CD8-positive, alpha-beta memory T cell (primary cell): ENCODE measurements at places on chromosomes 1 and 21.

GRCh38 chr21:43734928-43735229, 15.9 kb downstream of the PDXK start:
- DNase-seq, result no peak

GRCh38 chr21:14241297-14241696, 25.3 kb downstream of the RBM11 start:
- no peak for DNase-seq

DNA sequence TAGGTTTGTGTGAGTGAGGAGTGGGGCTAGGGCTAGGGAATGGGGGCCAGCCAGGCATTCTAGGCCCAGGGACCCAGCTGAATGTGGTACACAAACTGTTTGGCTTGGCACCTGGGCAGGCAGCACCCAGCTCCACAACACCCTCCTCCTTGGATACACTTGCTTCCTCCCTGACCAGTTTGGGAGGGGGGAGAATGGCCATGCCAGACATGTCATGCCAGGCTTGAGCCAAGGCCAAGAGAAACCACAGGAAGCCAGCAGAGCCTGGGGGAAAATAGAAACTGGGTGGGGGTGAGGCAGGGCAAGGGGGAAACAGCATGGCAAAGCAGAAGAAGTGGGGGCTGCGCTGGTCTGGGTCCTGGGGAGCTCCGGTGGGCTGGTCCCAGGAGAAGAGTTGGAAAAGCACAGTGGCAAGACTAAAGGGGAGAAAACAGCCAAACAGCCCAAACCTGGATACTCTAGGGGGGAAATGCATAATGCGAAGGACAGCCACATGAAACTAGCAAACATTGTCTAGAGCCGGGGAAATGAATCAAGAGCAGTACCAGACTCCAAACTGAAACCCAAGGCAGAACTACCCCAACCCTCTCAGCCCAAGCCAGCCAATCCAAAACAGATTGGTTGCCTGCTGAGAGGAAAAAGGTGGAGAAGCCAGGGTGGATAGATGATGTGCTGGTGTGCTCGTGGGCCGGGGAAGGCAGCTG, 47.9 kb downstream of the LGR6 start:
- DNase-seq, result no peak

DNA sequence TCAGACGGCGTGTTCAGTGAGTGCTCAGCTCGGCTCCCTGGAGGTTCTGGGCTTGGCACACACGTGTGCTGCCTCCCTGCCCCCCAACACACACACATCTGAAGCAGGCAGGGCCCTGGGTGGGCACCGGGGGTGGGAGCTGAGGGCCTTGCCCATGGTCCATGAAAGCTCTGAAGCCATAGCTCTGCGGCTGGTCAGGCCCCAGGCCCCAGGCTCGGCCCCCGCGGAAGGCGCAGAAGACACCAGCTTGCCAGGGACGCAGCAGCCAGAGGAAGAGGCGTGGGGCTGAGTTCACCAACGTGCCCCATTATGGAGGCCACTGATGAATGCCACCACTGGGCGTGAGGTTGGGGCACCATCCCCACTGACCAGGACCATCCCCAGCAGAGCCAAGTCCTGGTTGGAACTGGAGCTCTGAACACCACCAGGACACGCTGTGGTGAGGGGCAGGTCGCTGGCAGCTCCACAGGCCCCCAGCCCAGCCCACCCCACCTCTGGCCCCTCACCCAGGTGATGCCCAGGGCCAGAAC, 4.2 kb downstream of the AURKAIP1 start:
- no peak for DNase-seq

GRCh38 chr21:39022863-39023693, 160.2 kb downstream of the PSMG1 start:
- DNase-seq, result no peak

GRCh38 chr1:223843934-223844786, 1.6 kb downstream of the TP53BP2 start:
- no peak for DNase-seq

DNA sequence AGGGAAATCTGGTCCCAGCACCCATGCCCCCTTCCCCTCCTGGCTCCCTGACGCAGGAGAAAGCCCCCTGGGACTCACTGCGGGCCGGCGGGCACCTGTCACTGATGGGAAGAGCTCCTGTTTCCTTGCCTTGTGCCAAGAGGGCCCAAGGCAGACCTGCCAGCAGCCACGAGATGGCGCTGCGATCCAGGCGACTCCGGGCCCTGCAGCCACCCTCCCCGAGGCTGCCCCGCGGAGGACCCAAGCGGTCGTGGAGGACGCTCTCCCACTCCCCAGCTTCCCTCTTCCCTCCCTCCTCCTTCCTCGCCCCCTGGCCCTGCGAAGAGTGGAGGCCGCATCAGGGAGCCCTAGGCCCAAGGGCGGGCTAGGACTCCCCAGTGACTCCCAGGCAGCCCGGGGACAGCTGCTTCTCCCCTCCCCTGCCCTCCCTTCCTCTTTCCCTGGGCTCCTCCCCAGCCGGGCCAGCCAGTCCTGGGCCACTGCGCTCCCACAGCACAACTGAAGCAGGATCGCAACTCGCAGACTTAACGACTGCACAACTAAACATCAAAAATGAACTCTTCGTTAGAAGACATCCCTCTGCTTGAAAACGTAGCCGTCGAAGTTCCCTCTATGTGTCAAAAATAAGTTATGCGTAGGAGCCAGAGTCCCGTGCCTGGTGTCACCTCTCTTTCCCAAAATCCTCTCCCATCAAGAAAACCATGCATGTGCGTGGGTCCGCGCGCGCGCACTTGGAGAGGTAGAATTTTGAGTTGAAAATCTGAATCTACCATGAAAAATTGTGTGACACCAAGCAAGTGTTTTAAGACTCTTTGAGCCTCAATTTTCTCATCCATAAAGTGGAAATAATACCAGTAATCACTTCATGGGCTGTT, 34.2 kb downstream of the BATF3 start:
- DNase-seq, result peak; percentile 71

- DNase-seq, result no peak
Observed at GRCh38 chr1:32929366-32929765, 28.2 kb upstream of the TMEM54 start.

DNA sequence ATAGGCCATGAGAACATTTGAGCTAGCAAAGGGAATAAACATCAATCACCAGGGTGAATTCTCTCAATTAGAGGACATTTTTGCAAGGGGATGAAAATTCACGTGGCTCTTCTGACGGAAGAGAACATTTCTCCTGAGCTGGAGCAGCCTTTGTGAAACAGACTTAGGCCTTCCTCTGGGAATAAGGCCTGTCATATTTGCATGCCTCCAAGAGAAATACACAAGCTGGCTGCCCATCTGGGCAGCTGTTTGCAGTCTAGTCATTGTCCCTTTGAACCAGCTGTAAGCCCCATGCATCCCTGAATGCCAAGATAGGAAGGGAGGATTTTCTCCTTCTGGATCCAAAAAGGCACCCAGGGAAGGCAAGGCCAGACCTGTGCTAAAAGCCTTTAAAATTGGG, 5.5 kb downstream of the LEMD1 start:
- DNase-seq, result no peak
